ENCODE measurements at places on chromosomes 4 and X. TPM values are rescaled to one million over a fixed set of nuclear protein-coding genes. Genes with fewer than 3 reads are reported as not detected.

- DNase-seq, result no peak
These were observed 40.0 kb upstream of the TEX13A start for GRCh38 chrX:105260291-105261043.

- DNase-seq, result no peak
These were observed 6.9 kb upstream of the HELT start for GRCh38 chr4:185011408-185011807.

GRCh38 chr4:155679343-155679742 lies 12.7 kb downstream of the GUCY1A1 start:
- no peak for DNase-seq

MFAP3L gene
- 0.14 TPM for total RNA-seq

KLHL13 gene
- total RNA-seq, result 0.05 TPM

DGKK gene
- not detected for total RNA-seq

HPGD gene
- 0.48 TPM for total RNA-seq

All from activated T-helper 2 cell treated with anti-CD3 and anti-CD28 coated beads, Interferon-gamma antibody, Interleukin-2, Interleukin-4, amounts not matched to agents 10 μg/mL and 5 μg/mL and 100 μg/mL, durations not matched to agents 14 hours and 24 hours and 36 hours (primary cell).